Hematopoietic multipotent progenitor cell treated with erythropoietin and hydrocortisone succinate and interleukin-3 and kit ligand, for 8 days (in vitro differentiated cells): ENCODE measurements at places on chromosomes 6 and 20.

- no peak for DNase-seq
Measured at GRCh38 chr6:142542704-142543233, 241.0 kb downstream of the ADGRG6 start.

DNA sequence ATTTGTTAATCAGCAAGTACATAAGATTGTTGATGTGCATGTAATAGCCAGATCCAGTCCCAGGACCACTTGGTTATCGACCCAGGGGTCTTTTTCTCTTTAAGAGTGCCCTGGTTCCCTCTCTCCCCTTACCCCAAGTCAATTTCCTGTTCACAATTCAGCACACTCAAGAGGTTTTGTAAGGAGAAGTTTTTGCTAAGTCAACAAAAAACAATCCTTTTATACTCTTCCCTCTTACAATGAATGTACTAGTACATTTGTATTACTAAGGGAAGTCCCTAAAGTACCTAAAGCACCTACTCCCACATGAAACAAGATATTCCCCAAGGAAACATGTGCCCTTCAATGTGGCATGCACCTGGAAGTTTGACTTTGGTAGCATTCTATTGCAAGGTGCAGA is 1.6 kb upstream of the NT5DC1 start:
- DNase-seq, result no peak

- DNase-seq, result no peak
Measured at GRCh38 chr6:167711768-167712730, 114.7 kb upstream of the AFDN start.

GRCh38 chr6:111692327-111693164 is 86.9 kb upstream of the TRAF3IP2 start:
- no peak for DNase-seq

DNA sequence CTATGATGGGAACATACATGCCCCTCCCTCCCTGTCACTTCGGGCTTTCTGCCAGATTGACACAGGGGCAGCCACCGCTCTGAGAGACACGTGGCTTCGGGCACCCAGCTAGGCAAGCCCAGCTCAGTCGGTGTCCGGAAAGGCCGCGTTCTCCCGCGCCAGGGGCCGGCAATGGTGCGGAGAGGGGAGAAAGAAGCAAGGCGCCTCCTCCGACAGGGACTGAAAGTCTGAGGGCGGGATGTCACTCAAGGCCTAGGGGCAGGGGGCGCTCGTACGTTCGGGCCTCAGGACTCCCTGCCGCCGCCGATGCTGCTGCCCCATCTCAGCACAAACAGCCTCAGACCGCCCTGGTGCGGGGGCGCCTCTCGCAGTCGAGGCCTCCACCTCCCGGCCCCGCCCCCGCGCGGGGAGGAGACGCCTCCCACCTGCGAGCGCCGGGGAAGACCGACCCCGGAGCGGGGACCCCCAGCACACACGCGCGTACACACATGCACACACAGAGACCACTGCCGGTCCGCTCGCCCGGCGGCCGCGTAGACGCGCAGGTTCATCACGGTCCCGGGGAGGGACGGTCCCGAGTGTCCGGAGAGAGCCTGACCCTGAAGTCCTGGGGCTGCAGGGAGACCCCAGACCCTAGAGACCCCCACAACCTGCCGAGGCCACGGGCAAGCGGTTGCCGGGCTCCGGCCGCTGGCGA is 1.9 kb downstream of the GRM4 start:
- peak; percentile 26 for DNase-seq
